Kidney glomerular epithelial cell (primary cell): ENCODE measurements at places on chromosomes 12 and 14.
A peak's percentile ranks its signal among the peaks of the same experiment; 100 is the strongest.

- DNase-seq = peak; percentile 98
Observed at GRCh38 chr12:95169368-95169767, 47.9 kb downstream of the FGD6 start.

- peak; percentile 43 for DNase-seq
Observed at GRCh38 chr14:96362071-96362964, 823 bp downstream of the ATG2B start.

DNA sequence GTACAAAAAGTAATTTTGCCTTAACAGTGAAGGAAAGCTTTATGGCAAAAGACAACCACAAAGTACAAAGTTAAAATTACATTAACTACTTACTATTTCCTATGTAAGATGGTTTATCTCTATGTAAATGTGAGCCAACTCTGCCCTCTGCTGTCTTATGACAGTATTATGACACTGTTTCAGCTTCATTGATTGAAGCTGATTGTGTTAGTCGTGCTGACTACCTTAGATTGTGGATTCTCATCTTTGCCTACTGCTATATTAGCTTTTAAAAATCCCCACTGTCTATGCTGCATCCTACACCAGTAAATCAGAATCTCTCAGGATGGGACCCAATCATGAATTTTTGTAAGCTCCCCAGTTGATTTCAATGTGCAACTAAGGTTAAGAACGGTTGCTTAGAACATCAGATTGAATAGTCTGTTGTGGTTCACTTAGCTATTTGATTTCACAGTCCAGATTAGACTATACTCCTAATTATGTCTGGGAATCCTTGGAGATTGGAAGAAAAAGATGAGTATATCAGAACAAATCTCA is 12.2 kb upstream of the SPTB start:
- DNase-seq = peak; percentile 59

DNA sequence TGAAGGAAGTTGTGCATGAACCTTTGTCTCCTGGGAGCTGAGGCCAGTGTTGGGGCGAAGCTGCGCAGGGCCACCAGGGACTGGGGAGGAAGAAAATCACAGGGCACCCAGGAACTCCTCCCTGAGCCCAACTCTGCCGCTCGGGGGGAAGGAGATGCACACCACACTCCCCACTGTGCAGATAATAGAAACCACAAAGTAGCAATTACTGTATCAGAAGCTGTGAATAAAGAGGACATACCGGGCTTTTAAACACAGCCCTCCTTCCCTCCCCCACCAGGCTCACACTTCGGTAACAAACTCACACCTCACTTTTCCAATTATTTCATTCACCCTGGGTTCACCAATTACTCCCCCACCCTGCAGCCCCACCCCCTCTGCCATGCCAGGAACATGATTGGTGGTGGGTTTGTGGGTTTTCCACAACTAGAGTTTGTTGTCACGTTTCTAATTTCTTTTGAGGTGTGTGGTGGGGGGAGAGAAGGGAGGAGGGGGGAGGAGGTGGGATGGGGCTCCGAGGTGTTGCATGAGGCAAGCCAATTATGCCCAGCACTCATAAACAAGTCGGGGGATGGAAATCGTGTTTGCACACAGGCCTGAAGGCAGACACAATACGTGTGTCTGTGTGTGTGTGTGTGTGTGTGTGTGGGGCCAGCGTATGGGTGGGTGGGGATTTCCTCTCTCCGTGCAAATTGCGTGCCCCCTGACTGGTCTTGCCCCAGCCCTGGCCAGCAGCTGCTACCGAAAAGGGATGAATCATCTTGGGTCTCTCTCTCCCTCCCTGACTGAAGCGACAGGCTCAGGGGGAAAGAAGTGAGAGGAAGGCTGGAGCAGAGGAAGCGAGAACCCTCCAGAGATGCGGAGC is 103.3 kb downstream of the RBM19 start:
- no peak for DNase-seq

- no peak for DNase-seq
Observed at GRCh38 chr14:79487632-79488031, 723.7 kb downstream of the DIO2 start.

- no peak for DNase-seq
Observed at GRCh38 chr12:104604995-104605675, 148.4 kb downstream of the CHST11 start.

GRCh38 chr12:29992366-29992765 is 208.6 kb upstream of the TMTC1 start:
- no peak for DNase-seq

GRCh38 chr14:20578784-20579502 is 8.9 kb downstream of the RNASE11 start:
- DNase-seq = no peak

DNA sequence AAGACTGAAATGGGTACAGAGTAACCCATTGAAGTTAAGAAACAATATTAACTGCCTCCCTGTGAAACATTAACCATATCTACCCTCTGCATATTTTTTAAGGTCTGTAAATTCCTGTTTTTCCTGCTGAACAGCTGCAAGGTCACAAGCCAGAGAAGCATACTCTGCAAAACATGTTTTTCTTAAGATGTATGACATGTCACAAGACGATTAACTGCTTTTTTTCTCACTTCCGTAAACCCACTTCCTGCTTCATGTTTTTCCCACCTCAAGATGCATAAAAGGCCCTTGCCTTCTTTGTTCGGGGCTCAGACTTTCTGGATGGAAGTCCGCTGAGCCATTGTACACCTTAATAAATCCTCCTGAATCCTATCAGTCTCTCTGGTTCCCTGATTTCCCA is 504.7 kb upstream of the MIS18BP1 start:
- no peak for DNase-seq

DNA sequence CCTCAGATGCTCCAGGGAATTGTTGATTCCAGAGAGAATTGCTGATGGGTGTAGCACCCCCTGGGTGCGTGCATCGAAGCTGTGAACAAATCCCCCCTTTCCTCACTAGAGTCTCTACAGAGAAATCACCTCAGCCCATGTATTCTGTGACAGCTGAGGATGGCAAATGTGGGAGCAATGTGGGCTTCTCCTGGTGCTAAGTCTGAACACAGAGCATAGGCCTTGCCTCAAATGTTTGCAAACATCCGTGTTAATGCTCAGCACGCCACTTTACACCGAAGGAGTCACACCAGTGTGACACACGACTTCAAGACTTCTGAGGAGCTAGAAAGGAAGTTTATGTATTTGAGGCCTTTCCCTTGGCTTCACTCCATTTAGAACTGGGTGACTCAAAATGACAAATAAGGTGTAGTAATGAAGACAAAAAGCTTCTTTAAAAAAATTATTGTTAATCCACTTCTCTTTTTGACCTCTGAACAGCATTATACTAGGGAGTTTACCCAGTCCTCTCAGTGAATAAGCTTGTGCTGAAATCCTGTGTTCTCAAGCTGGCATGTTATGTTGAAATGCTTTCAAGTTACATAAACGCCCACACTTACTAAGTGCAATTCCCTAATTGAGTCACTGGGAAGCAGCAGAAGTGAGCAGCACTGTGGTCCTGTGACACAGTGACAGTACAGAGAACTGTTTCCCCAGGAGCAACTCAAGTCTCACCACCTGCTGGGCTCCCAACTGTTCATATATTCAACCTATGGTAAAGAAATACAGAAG is 92.9 kb downstream of the FAR2 start:
- peak; percentile 31 for DNase-seq

GRCh38 chr14:65239143-65239937 is 137.0 kb upstream of the MAX start:
- peak; percentile 27 for DNase-seq

DNA sequence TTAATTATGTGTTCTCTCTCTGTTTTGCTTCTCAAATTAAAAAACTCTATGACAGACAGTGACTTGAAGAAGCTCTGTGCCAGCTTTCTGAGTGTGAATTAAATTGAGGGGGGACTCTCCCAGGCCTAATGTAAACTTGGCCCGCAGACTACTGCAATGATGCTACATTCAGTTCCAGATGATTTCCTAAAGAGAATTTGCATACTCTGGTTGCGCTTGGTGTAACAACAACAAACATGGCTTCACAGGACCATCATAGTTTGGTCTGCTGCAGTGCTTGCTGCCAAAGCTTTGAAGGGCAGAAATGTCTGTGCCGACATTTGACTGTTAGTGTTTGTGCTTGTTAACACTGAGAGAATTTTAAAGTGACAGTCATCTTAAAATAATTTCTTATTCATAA is 25.0 kb downstream of the CFAP54 start:
- no peak for DNase-seq

DNA sequence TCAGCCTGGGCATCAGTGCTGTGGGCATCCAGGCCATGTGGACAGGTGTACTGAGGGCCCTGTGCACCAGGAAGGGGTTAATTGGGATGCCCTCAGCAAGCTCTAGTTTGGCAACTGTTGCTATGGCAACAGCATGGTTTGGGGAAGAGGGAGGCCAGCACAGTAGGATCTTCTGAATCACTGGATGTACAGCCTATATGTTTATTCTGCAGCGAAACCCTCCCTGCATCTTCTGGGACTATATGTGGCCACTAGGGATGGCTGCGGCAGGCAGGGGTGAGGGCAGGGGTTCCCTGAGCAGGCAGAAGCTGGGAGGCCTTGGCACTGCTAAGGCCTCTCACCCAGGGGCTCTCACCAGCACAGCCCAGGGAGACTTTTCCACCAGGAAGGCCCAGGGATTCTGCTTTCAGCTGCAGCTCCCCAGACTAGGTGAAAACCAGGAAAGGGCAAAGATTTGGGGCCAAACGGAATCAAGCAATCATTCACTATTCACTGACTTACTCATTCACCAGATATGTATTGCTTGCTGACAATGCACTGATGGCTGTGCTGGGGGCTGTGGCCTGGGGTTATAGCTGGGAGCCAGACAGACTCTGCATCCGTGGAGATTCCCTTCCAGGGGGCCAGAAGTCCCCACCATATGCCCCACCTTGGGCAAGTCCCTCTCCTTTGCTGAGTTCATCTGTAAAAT is 42.8 kb downstream of the IRF2BPL start:
- DNase-seq = peak; percentile 31

GRCh38 chr12:28192125-28192524 is 1.9 kb downstream of the CCDC91 start:
- DNase-seq = no peak

- no peak for DNase-seq
Observed at GRCh38 chr14:32738206-32738871, 200.3 kb upstream of the NPAS3 start.

- DNase-seq = no peak
Observed at GRCh38 chr12:104234926-104235499, 19.4 kb downstream of the TXNRD1 start.

DNA sequence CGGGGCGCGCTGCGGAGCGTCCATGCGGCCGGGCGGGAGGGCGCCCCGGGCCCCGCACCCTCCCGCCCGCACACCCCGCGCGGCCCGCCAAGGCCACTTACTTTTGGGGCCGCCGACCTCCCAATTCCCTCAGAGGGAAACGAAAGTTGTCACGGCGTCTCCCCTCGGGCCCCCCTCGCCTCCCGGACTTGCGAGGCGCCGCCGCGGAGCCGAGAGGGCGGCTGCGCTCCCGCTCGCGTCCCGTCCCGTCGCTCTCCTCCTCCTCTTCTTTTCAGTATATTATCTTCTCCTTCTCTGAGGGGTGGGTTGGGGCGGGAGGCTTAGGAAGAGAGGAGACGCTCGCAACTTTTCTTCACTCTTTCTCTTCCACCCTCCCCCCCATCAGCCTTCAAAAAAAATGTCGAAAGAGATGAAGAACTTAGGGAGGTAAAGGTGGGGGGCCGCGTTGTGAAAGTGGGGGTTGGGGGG is 613 bp downstream of the DUSP16 start:
- DNase-seq = no peak

DNA sequence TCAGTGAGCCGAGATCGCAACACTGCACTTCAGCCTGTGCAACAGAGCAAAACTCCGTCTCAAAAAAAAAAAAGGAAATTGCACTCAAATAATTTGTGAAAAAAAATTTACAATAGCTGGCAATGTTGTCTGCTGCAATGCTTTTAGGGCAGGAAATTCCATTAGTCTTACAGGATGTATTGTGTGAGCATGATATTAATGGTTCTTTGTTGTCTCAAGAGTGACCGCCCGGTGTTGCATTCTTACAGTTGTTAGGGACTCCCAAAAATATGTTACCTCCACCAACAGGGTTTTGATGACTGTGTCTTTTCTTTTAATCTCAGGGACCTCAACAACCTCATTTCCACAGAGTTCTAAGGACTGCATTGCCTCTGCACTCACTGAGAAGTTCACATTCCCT is 44.8 kb downstream of the PZP start:
- no peak for DNase-seq

GRCh38 chr14:25108959-25109358 is 59.0 kb upstream of the STXBP6 start:
- DNase-seq = no peak

DNA sequence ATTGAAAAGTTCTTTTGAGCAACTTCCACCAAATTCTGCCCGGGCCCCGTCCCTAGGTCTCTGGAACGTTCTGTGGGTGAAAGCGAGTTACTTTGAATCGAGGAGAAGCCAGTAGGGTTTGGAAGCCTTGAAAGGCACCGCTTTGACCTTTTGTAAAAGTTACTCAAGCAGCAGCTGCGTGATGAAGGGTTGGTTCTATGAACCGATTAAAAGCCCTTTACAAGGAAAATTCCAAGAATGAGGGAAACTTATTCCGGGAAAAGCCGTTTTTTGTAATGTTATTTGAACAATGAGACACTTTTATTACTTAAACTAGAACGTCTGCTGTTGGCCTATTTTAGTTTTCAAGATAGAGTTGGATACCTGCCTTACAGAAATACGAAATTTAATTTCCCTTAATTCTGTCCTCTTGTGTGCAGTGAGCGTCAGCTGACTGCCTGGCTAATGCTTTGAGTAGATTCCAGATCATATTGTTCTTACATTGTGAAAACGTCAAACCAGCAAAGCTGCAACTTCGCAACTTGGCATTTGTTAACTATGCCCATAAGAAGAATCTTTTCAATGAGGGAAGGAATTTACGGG is 906 bp downstream of the LARP4 start:
- DNase-seq = no peak

- DNase-seq = no peak
Observed at GRCh38 chr12:51511546-51512260, 79.3 kb upstream of the SCN8A start.

GRCh38 chr12:2142068-2142467 is 89.3 kb downstream of the CACNA1C start:
- DNase-seq = no peak

DNA sequence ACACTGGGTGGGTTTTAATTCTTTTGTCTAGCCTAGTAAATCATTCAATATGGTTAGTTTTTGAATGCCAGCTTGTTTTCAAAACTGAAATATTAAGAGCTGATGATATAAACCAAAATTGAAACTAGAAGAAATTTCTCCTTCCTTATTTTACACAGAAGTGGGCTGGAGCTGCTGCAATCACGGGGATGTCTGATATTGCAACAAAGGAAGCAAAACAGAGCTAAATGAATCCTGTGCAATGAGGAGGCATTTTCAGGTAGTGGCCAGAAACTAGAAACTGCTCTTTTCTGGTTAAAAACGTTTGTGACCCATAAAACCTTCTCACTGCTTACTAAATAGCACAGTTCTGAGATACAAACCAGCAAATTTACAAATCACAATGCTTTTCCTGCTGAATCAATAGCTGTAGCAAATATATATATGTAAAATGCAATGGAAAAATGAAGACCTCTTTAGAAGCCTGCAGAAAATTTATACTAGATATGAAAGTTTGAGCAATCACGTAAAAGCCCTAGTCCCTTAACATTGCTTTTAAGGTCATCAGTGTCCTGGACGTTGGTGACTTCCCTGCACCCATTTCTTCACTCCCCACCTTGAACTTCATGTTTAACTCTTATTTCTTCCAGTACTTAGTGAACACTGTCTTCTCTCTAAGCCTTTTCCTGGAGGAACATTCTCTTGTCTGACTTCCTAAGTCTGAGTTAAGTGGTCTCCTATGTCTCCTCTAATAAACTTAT is 15.9 kb upstream of the LRRK2 start:
- DNase-seq = no peak

- peak; percentile 90 for DNase-seq
Observed at GRCh38 chr12:104986022-104986941, at the start of gene NOPCHAP1. TSS of gene NOPCHAP1 (plus strand) at chr12:104986316. CDS start at chr12:104986353, 37 bp downstream.
